ENCODE measurements at places on chromosomes 16 and 17. TPM values are rescaled to one million over a fixed set of nuclear protein-coding genes. Genes with fewer than 3 reads are reported as not detected.

- no peak for DNase-seq
Measured at GRCh38 chr16:87327798-87328495, 10.8 kb upstream of the C16orf95 start.

The FBXW10B gene
- 0.83 TPM for total RNA-seq

GRCh38 chr16:52235186-52235585 is 311.8 kb downstream of the TOX3 start:
- DNase-seq, result no peak

GRCh38 chr16:55711959-55712876 is 56.4 kb downstream of the SLC6A2 start:
- DNase-seq, result peak; percentile 34

GRCh38 chr16:28491230-28491969 is 474 bp downstream of the CLN3 start:
- DNase-seq, result no peak

DNA sequence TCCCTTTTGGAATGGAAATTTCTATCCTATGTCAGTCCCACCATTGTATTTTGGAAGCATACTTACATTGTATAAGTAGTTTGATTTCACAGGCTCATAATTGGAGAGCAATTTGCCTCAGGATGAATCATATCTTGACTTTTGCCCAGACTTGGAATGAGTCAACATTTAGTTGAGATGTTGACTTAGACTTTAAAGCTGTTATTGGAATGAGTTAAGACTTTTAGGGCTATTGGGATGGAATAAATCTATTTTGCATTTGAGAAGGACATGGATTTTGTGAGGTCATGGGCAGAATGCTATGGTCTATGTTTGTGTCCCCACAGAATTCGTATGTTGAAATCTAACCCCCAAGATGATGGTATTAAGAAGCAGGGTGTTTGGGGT is 12.2 kb upstream of the ZNF594 start:
- DNase-seq, result peak; percentile 42

GRCh38 chr16:72501739-72502593 is 330.0 kb upstream of the PMFBP1 start:
- peak; percentile 76 for DNase-seq

GRCh38 chr17:49916854-49917515 is 52.0 kb upstream of the DLX4 start:
- no peak for DNase-seq

The MT1G gene
- not detected for total RNA-seq

DNA sequence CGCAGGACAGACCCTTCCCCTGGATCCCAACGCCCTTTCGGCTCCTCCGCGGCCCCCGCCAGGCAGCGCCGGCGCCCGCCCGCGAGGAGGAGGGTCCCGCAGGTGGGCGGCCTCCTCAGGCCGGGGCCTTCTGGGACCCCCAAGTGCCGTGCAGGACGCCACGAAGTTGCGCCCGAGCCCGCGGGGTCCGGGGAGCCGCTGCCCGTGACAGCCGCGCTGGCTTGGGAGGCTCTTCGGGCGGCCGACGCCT is 504 bp downstream of the ERN1 start:
- DNase-seq, result no peak

- DNase-seq, result peak; percentile 70
Measured at GRCh38 chr17:29149431-29150064, 30.6 kb downstream of the MYO18A start.

The SEZ6 gene
- total RNA-seq, result not detected

- peak; percentile 17 for DNase-seq
Measured at GRCh38 chr17:78839762-78840529, 668 bp downstream of the USP36 start.

GRCh38 chr16:2450535-2450934 is 9.4 kb upstream of the TEDC2 start:
- DNase-seq, result no peak

The TEKT1 gene
- not detected for total RNA-seq

The CA7 gene
- total RNA-seq, result not detected

DNA sequence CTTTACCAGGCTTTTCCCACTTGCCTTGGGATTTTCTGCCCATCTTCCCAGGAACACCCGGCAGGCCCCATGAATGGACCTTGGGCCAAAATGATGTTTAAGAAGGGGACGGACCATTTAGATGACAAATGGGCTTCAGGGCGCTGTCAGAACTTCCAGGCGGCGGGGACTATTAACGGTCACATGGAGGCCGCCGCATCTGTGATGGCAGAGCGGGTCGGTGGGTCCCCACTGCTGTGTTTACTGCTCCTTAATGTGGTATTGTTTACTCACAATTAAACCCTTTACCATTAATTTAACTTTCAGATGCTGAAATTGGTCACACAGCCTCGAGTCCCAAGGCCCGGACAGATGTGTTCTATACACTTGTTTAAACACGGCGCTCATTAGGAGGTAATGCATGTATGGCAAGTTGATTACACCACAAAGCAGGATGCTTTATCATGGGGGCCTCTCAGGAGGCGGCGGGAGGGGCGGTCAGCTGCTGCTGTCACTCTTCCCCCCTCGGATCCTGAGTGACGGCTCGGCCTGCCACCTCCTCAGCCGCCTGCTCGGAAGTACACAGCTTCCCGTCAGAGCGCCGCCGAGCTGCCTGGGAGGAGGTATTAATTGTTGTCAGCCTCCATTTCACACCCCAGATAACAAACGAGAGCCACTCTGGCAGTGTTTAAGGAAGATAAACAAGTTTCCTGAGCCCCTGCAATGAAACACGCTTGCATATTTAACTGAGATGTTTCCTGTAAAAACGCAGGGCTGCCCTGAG is 83.9 kb upstream of the IRX3 start:
- DNase-seq, result peak; percentile 90

DNA sequence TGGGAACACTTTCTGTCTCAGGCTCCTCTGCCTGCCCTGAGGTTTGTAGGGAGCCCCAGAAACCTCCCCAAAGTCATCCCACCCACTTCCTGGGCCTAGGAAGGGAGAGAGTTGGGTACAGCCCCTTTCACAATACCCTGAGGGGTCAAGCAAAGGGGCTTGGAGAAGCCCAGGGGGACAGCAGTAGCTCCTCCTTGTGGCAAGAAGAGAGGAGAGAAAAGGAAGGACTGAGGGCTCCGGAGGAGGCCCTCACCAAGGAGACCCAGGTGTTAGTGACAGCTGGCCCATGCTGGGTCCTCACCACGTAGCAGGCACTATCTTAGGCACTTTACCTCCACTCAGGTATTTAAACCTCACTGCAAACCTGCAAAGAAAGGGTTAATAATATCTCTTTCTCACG is 112.8 kb downstream of the IRX5 start:
- no peak for DNase-seq

The ALOX12 gene
- not detected for total RNA-seq

DNA sequence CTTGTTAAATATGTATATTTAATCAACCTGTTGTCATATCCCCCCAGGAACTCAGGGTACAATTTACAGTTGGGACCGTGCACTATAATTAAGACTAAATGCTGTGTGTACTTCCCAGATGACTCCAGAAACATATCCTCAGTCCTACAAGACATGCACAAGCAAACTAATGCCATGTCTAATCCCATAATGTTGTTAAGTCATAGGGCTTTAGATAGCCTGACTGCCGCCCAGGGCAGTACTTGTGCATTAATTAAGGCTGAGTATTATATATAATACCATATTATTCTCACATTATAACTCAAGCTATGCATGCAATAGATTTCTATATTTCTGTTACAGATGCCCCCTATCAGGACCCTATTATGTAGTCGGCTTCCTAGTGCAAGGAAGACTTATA is 20.1 kb upstream of the CPHXL start:
- DNase-seq, result no peak

DNA sequence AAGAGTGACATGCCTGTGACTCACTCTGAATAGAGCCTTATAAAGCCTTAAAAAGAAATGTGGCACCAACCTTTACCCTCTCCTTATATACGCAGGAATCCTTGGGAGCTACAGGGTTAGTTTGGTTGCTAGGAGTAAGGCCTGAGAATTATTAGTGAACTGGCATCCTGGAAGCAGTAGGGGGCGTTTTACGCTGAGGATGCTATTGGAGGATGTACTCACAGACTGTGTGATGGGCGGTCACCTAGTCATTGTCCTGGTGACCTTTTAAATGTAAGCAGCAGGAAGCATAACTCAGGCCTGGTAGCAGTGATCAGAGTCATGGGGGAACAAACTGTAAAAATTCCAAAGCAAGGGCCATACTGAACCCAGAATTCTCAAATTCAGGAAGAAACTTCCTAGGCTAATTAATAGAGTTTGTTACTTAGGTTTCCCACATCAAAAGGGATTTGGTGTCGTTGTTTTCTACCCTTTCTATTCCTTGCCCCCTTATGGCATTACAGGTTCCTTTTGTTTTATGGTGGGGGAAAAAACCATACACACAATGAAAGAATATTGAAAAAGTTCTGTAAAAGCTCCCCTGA is 153.8 kb downstream of the SNX11 start:
- DNase-seq, result peak; percentile 72

The KRT39 gene
- total RNA-seq, result not detected

GRCh38 chr17:41638941-41639340 is 14.6 kb upstream of the KRT17 start:
- no peak for DNase-seq

DNA sequence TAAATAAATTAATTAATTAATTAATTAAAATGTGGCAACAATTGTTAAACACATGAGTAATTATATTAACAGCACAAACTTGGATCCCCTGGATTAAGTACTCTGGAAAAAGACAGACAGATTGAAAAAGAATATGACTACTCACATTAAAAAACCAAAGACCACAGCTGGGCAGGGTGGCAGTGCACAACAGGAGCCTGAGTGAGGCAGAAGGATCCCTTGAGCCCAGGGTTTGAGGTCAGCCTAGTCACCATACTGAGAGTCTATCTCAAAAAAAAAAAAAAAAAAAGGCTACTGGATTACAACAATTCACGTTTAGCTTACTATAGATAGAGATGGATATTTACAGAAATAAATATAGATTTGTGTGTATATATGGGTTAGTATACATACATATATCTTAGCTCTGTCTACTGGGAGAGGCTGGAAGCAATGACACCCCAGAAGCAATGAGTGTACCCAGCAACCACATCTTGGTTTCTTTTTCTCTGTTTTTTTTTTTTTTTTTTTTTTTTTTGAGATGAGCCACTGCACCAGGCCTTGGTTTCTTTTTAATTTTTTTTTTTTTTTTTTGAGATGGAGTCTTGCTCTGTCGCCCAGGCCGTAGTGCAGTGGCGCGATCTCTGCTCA is 10.6 kb upstream of the SUZ12 start:
- DNase-seq, result peak; percentile 34

DNA sequence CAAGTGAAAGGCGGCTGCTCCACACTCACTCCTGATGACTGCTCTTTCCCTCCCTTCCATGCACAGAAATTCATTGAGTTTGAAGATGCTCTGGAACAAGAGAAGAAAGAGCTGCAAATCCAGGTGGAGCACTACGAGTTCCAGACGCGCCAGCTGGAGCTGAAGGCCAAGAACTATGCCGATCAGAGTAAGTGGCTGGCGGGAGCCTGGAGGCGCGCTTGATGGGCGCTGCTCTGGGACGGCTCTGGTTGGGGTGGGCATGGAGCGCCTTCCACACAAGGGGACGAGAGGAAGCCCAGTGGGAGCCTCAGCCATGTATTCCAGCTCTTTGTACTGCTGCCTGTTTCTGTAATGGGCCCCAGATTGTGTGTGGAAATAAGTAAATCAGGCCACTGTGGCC is 18.5 kb downstream of the MAPK8IP3 start:
- no peak for DNase-seq

The HIGD1B gene
- total RNA-seq, result not detected

- no peak for DNase-seq
Measured at GRCh38 chr17:27565874-27566670, 64.9 kb upstream of the LGALS9 start.

The FOXN1 gene
- total RNA-seq, result not detected

The ATPAF2 gene
- total RNA-seq, result 12.6 TPM

GRCh38 chr17:8628609-8629169 is 1.8 kb downstream of the MYH10 start:
- DNase-seq, result no peak

The TPSG1 gene
- total RNA-seq, result not detected

The CRHR1 gene
- not detected for total RNA-seq

- peak; percentile 13 for DNase-seq
Measured at GRCh38 chr16:57892447-57893096, 78.4 kb downstream of the CNGB1 start.

The TBX21 gene
- not detected for total RNA-seq

The TMEM238L gene
- not detected for total RNA-seq

The KRT36 gene
- not detected for total RNA-seq

The CCL3 gene
- total RNA-seq, result not detected

- no peak for DNase-seq
Measured at GRCh38 chr17:2346475-2346874, 9.2 kb downstream of the SGSM2 start.

The DPEP2 gene
- not detected for total RNA-seq

GRCh38 chr17:1509290-1509881 is 7.0 kb downstream of the INPP5K start:
- DNase-seq, result no peak

GRCh38 chr17:50766222-50767023 is 895 bp downstream of the ANKRD40CL start:
- peak; percentile 46 for DNase-seq

DNA sequence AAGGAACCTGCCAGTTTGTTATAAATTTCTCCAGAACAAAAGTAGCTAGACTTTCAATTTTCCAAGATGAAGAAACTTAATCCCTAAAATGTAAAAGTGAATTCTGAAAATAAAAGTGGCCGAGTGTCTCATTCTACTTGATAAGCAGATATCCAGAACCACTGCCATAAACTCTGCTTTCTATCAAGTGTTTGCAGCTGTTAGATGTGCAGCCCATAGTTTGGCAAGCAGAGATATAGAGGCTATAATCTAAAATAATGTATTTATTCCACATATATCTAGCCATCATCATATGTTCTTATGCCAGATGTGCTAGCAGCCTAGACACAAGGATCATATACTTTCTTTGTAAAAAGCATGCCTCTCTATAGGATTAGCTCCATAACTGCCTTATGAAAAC is 14.7 kb upstream of the FBXL20 start:
- DNase-seq, result no peak

The ARHGAP27 gene
- total RNA-seq, result 3.0 TPM

DNA sequence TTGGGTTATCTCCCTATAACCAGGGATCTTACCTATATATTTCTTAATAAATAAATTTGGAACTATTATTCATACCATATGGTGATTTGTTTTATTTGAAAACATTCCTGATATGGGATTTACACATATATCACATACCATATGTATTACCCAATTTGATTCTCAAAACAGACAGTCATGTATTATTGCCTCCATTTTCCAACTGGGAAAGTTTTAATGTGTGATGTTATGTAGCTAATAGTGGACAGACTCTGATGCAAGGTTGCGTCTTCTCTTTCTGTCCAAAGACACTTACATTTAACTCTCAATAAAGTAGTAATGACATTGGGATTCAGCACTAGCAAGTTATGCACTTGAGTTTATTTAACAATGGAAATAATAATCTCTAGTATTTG is 1.1 kb downstream of the KRTAP9-9 start:
- no peak for DNase-seq

The TSNAXIP1 gene
- 1.6 TPM for total RNA-seq

DNA sequence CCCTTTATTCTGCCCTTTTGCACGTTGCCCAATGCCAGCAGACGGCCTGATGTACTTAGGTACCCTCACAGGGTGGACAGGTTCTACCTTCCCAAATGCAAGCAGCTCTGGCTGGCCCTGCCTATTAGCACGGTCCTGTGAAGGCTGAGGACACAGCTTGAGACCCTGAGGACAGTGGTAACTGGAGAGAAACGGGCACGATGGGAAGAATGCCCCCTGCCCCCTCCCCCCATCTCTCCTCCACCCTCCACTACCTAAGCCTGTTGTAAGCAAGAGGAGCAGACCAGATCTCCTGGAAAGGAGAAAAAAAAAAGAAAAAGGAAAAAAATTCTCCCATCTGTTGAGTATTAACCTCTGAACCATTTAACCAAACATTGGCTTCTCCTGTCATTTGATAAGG is 34.1 kb downstream of the MEOX1 start:
- no peak for DNase-seq

Data from LHCN-M2 (cell line).